Glutamatergic neuron (in vitro differentiated cells): ENCODE measurements at places on chromosomes 16 and 17. TPM values are rescaled to one million over a fixed set of nuclear protein-coding genes. Genes with fewer than 3 reads are reported as not detected.

The HOXB8 gene
- not detected for total RNA-seq

The MEOX1 gene
- not detected for total RNA-seq

The GLG1 gene
- 143 TPM for total RNA-seq

The KRT36 gene
- not detected for total RNA-seq

The CAVIN1 gene
- 0.32 TPM for total RNA-seq

The SLC16A5 gene
- 1.1 TPM for total RNA-seq

The RNF135 gene
- total RNA-seq: 0.59 TPM
